Stimulated activated CD8-positive, alpha-beta memory T cell treated with anti-CD3 and anti-CD28 coated beads, Interleukin-4, amount 100 ng/mL, for 1 hour (primary cell): ENCODE measurements at places on chromosomes 7 and 10.

DNA sequence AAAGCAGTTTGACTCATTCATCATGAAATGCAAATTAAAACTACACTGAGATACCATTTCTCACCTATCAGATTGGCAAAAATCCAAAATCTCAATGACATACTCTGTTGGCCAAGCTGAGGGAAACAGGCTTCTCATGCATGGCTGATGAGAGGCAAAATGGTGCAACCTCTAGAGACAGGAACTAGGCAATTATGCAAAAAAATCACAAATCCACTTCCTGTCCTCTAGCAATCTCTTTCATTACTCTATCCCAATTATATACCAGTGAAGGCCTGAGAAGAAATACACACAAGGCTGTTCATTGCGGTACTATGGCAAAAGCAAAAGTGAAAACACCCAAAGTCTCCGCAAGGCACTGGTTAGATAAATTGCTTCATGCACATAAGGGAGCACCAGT, 25.9 kb upstream of the PTPRN2 start:
- DNase-seq, result no peak

- DNase-seq, result no peak
Observed at GRCh38 chr7:111933609-111934008, 272.6 kb downstream of the DOCK4 start.

DNA sequence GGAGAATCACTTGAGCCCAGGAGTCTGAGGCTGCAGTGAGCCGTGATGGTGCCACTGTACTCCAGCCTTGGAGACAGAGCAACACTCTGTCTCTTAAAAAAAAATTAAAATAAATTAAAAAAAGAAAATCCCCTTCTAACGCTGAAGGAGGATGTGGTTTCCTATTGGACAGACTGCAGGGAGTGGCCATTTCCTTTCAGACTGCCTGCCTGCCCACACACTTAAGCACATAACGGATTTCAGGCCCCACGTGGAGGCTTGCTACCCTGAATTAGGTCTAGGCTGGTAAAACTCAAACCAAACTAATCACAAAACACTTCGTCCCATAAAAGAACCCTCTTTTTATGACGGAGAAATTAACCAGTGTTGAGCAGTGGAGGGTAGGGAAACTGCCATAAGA, 34.0 kb downstream of the GATA3 start:
- DNase-seq, result peak; percentile 8

GRCh38 chr10:774661-775244, 85.3 kb upstream of the DIP2C start:
- no peak for DNase-seq
